Tibial nerve (tissue), 4 donors: ENCODE measurements at places on chromosomes 5 and 9.

- no peak overlapping the region for H3K27ac ChIP-seq
- no peak for DNase-seq
- no peak overlapping the region for H3K4me3 ChIP-seq
- H3K36me3 ChIP-seq, result no peaks in the 10 kb centered on the region
Measured at GRCh38 chr5:74016373-74016772, 390.4 kb downstream of the ARHGEF28 start.

DNA sequence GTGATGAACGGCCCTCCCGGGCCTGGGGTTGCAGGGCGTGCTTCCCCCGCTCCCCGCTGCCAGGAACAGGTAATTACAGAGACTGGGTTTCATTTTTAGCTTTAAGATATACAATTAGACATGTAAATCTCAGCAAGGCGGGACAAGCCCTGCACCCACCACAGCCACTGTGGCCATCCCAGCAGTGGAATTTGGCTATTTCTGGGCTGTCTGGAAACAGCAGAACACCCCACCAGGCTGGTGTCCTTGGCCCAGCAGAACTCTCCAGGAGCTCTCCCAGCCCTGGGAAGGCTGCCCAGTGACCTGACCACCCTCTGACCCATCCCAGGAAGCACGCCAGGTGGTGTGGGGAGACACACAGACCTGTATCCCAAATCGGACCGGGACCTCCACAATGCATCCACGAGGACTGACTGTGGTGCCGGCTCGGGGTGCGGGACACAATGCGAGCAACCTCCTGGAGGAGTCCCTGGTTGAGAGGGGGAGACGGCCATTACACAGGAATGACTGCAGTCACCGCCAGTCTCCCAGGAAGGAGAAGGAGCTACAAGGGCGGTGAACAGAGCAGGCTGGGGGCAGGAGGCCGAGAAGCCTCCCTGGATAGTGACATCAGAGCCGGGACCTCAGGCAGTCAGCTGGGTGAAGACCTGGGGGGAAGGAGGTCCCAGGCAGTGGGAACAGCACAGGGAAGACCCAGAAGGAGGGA is 17.3 kb downstream of the EEIG1 start:
- H3K4me3 ChIP-seq, result no peak overlapping the region
- peaks cover 3% of the 10 kb centered on the region for H3K4me1 ChIP-seq
- H3K36me3 ChIP-seq, result no peaks in the 10 kb centered on the region

DNA sequence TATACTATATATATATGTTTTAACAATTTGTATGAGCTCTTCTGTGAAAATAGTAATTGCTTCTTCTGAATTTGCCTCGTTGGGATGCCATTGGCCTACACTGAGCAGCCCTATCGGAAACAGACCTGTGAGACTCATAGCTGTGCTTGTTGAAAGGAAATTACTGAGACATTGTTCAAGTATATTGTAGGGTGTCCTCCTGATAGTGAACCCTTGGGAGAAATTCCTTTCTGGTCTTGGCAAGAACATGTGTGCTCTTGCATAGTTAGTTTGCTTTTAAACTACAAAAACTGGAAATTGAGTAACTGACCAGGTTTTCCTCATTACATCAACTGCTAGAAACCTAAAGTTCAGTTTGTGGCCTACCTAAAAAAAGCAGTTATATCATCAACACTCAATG is 160.9 kb downstream of the LURAP1L start:
- H3K36me3 ChIP-seq, result no peaks in the 10 kb centered on the region
- DNase-seq, result no peak
- H3K4me1 ChIP-seq, result peaks cover 8% of the 10 kb centered on the region
- no peak overlapping the region for H3K4me3 ChIP-seq
- H3K27ac ChIP-seq, result no peak overlapping the region

DNA sequence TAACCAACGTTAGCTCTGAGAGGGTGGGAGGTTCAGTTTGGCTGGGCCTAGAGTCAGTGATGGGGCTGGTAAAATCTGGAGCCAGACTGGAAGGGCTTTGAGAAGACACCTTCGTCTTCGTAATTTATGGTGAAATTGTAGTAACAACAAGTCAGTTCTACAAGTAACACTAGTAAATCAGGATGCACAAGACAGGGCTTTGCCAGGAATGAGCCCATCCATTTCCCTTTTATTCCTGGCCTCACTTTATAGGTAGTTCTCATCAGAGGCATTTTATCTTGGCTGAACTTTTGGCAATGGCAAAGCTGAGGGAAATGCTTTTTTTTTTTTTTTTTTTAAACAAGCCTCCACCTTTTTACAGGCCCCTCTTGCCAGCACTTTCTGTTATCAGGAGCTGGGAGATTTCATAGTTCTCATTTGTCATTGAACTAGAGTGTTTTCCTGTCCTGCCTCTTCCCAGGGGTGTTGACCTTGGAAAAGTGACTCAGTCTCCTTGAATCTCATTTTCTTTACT is 110.5 kb upstream of the KLF4 start:
- H3K4me3 ChIP-seq, result no peak overlapping the region
- no peak overlapping the region for H3K27ac ChIP-seq
- no peak for DNase-seq
- H3K36me3 ChIP-seq, result no peaks in the 10 kb centered on the region

DNA sequence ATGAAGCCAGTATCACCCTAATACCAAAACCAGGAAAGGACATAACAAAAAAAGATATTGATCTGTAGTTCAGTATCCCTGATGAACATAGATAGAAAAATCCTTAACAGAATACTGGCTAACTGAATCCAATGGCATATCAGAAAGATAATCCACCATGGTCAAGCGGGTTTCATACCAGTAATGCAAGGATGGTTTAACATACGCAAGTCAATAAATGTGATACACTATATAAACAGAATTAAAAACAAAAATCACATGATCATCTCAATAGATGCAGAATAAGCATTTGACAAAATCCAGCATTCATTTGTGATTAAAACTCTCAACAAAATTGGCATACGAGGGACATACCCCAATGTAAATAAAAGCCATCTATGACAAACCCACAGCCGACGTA is 110.9 kb downstream of the AOPEP start:
- no peaks in the 10 kb centered on the region for H3K4me1 ChIP-seq
- no peak overlapping the region for H3K27ac ChIP-seq
- H3K4me3 ChIP-seq, result no peak overlapping the region
- no peaks in the 10 kb centered on the region for H3K27me3 ChIP-seq
- no peak for DNase-seq

- DNase-seq, result no peak
- H3K4me3 ChIP-seq, result no peak overlapping the region
Measured at GRCh38 chr5:158621391-158621790, 478.3 kb downstream of the EBF1 start.

DNA sequence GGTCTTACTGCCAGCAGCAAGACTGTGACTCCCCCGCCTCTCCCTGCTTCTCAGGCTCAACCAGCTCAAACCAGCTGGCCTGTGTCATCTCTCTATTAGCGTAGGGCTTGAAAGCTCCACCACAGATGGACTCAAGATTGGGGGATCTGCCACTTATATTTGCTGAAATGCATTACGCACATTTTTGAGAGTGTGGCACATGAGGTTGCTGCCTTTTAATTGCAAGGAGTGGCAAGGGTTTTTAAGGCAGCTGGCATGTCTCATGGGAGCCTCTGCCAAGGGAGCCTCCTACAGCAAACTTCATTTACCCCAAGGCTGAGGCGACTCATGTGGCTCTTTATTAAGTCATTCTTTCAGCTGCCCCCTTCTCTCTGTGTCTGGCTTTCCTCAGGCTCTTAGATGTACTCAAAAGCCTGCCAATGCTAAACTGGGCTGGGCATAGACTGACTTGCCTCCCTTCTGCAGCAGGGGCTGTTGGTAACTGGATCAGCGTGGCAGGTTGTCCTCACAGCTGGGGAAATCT is 219.3 kb downstream of the SMARCA2 start:
- no peaks in the 10 kb centered on the region for H3K27me3 ChIP-seq
- no peaks in the 10 kb centered on the region for H3K4me1 ChIP-seq
- H3K36me3 ChIP-seq, result no peaks in the 10 kb centered on the region

DNA sequence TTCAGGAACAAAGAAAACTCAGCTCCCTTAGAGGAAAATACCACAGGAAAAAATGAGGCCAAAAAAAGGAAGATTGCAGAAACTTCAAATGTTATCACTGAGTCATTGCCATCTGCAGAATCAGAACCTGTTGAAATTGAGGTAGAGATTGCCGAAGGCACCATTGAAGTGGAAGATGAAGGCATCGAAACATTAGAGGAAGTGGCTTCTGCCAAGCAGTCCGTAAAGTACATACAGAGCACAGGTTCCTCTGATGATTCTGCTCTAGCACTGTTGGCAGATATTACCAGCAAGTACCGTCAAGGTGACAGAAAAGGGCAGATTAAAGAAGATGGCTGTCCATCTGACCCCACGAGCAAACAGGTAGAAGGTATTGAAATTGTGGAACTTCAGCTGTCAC is 30.8 kb upstream of the NIM1K start:
- H3K4me3 ChIP-seq, result no peak overlapping the region
- no peaks in the 10 kb centered on the region for H3K4me1 ChIP-seq
- H3K27ac ChIP-seq, result no peak overlapping the region
